ENCODE measurements at places on chromosomes 5 and 9. TPM values are rescaled to one million over a fixed set of nuclear protein-coding genes. Genes with fewer than 3 reads are reported as not detected.

TMEFF1 gene
- 1.7 TPM for total RNA-seq

VCAN gene
- total RNA-seq, result 25.4 TPM

RANBP3L gene
- total RNA-seq, result not detected

GRCh38 chr5:135719428-135720063, 114.9 kb upstream of the SLC25A48 start:
- no peak for DNase-seq
- peaks cover 78% of the 10 kb centered on the region for H3K27me3 ChIP-seq
- peaks cover 8% of the 10 kb centered on the region for H3K4me1 ChIP-seq
- H3K36me3 ChIP-seq, result no peaks in the 10 kb centered on the region

- no peak overlapping the region for H3K27ac ChIP-seq
- no peak for DNase-seq
- H3K36me3 ChIP-seq, result no peaks in the 10 kb centered on the region
- H3K4me1 ChIP-seq, result peaks cover 19% of the 10 kb centered on the region
- no peak overlapping the region for H3K4me3 ChIP-seq
- no peaks in the 10 kb centered on the region for H3K27me3 ChIP-seq
Observed at GRCh38 chr5:58077966-58078365, 381.9 kb downstream of the PLK2 start.

GRCh38 chr9:93090091-93090655, 5.8 kb upstream of the CARD19 start:
- no peak overlapping the region for H3K4me3 ChIP-seq
- peaks cover 11% of the 10 kb centered on the region for H3K36me3 ChIP-seq
- no peak overlapping the region for H3K27ac ChIP-seq
- DNase-seq, result no peak
- no peaks in the 10 kb centered on the region for H3K27me3 ChIP-seq
- peaks cover 32% of the 10 kb centered on the region for H3K4me1 ChIP-seq
